ENCODE measurements at places on chromosomes 5 and 9.

DNA sequence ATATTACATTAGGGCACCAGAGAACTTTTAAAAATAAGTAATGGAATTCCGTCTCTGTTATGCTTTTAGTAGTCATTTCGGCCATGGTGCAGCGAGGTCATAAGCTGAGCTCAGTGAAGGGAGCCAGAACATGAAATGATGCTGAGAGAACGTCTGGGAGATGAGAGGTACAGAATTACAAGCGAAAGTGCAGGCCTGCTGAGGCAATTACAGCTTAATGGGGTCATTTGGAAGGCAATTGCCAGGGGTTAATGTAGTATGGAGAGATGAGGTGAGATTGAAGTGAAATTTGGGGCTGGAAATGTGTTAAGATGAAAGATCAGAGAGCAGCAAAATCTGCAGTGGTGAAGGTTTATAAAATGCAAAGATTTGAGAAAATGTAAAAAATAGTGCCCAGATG is 96.5 kb downstream of the PBX3 start:
- no peak for DNase-seq

GRCh38 chr5:126139086-126139485 is 284.1 kb upstream of the GRAMD2B start:
- no peak for DNase-seq

DNA sequence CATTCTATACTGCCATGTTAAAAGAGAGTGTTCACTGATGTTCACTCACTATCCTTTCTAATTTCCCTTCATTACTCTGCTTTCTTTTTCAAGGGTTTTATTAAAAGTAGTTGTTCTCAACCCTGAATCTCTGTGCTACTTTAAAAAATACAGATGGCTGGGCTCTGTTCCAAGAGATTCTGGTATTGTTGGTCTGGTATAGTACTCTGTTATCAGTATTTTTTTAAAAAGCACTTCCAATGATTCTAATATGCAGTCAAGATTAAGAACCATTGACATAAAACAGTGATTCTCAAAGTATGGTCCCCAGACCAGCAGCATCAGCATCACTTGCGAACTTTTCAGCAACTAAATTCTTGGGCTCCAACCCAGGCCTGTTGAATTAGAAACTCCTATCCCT is 77.0 kb upstream of the STARD4 start:
- DNase-seq: no peak

DNA sequence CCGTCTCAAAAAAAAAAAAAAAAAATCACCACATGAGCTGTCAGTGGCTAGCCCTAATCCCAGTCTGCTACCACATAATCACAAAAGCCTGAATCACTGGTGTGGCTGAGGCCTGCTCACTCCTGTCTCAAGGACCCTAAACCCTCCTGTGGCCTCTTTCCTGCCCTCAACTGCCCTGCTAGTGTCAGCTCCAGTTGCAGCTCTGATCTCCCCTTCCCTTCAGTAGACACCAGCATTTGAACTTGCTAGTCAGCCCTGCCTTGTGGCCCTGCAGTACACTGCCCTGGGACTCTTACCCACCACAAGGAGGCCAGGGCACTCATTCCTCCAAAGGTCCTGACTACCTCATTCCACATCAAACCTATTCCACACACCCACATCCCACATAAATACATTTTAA is 9.5 kb upstream of the P4HA2 start:
- no peak for DNase-seq

All from CD4-positive, alpha-beta T cell treated with Interleukin-17A for 4 hours (primary cell).